ENCODE measurements at places on chromosomes 6 and 20.

DNA sequence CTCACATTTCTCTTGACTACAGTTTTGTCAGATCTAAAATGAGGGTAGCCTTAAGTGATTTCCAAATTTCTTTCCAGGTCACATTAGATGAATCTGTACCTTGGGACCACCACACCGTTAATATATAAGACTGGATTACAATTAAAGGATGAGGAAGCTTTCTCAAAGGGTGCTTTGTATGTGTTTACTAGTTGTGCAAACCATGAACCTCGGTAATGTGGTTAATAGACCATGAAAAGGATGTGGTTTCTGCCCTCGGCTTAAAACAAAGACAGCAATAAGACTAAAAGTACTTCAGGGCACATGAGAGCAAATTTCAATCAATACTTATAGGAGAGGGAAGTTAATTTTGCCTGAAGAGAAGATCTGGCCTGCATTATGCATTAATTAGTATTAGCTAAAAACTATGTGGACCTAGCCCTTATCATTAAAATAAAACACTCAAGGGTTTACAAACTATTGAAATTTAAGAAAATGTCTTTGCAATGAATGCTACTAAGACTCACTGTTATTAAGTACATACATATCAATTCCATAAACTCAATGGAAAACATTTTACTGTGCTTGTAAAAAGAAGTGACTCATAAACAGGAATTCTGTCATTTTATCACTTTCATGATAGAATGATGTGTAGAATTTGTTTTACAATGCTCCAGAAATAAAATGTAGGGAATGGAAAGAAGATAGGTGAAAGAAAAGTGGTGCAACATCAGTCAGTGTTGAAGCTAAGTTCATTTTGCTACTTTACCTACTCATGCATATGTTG lies 936 bp upstream of the TMX4 start:
- DNase-seq: peak; percentile 41

DNA sequence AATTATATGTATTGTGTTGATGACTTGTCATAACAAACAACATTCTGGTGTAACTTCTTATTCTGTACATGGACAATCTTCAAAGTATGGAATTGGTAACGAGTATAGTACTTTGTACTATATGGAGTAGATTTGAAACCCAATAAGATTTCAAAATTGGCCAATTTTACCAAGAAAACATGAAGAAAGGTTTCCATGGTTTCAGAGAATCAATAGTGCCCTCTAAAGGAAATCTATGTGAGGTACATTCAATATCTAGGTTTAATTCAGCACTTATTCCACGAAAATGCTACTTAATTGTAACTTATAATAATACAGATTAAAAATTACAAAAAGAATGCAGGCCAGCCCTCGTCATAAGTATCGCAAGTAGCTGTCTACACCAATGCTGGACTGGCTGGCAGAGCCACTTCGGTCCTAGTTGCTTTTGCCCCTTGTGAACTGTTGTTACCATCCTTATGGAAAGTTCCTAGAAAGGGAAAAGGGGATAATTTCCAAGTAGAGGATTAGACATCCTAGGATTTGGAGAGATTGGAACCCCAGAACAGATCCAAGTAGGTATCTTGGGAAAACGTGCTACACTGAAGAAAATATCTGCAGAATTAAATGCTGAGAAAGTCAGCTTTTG lies 70.9 kb downstream of the LCA5 start:
- DNase-seq: peak; percentile 56

- no peak for DNase-seq
These were observed 215.9 kb downstream of the ATXN1 start for GRCh38 chr6:16545382-16545781.

DNA sequence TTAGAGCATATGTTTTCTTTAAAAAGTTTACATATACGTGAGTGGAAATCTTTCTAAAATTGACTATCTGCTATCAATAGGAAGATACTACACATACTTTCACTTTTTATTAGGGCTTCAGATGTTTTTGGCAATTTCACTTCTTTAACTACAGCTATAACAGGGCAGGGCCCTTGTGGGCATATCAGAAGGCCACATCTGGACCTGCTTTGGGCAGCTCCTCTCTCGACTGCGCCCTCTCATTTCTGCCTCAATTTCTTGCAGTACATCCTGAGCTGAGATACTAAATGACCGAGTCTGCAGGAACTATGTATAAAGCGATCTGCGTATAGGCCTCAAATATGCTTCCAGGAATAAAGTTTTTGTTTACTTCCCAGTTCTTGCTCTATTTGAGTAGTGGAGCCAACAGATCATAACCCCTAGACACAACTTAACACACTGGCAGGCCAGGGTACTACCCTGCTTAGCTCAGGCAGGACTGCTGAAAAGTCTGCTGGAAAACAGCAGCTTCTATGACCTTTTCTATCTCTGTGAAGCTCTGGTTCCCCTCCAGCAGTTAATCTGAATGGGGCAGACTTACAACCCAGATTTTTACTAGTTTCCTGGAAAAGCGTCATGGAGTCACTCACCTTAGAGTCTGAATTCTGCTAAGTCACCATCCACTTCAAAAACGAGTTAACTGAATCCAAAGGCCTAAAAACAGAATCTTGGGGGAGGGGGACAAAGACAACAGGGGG lies 12.7 kb downstream of the GCLC start:
- no peak for DNase-seq

Measured in foreskin fibroblast (primary cell).